T-helper 2 cell (primary cell): ENCODE measurements at places on chromosomes 16 and 17.

- DNase-seq, result no peak
Measured at GRCh38 chr17:13365331-13365730, 236.4 kb downstream of the HS3ST3A1 start.

DNA sequence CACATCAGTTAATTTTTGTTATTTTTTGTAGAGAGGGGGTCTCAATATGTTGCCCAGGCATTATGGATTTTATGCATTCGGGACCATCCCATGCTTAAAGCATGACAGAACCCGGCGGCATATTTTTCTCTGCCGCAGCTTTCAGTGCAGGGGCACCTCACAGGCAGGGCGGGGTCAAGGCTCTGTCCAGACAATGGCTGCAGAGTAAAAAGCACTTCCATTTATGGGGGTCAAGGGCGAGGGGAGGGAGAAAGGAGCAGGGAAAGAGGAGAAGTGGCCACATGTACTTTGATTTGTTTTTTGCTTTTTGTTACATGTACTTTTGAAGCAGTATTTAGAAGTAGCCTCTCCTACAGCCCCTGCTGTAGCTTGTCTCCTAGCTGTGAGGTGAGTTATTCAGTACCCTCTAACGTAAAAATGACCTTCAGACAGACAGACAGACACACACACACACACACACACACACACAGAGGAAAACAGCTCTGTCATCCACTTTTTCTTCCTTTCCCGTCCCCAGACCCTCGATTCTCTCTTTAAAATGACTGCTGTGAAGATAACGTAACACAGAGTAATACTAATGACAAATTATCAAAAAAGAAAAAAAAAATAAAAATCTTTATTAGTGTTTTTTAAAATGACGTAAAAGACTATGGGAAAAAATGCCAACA, 856 bp upstream of the SCPEP1 start:
- no peak for DNase-seq

DNA sequence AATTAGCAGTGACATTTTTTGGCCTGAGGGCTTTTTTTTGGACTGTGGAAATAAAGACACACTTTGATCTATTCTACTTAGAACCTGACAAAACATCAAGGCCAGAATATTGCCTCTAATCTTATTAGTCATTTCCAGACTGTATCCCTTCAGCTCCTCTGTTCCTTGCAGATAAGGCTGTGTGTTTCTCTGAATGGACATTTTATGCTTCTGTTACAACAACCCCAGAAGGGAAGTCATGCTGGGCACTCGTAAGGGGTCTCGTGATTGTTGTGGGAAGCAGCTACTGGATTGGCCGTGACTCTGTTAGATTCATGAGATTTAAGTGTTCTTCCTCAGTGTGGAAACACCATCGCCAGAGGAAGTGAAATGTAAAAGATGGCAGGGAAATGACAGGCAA, 31.6 kb upstream of the HS3ST2 start:
- DNase-seq, result no peak

DNA sequence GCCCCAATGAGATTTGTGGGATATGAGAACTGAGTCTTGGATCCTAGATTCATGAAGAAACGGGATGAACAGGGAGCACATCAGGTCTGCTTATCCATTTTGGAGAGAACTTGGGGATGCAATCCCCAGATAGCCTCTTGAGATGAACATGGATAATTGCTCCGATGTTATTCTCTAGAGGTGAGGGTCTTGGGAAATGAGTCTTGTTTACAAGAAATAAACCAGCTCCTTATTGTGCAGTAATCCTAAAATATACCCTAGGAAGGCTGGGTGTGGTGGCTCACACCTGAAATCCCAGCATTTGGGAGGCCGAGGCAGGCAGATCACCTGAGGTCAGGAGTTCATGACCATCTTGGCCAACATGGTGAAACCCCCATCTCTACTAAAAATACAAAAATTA, at the start of gene OR1D2:
Gene OR1D2, minus strand, starts transcription at position 101 of the 400 bp plus-strand sequence. CDS start 11,426 bp downstream, outside the sequence.
- no peak for DNase-seq

DNA sequence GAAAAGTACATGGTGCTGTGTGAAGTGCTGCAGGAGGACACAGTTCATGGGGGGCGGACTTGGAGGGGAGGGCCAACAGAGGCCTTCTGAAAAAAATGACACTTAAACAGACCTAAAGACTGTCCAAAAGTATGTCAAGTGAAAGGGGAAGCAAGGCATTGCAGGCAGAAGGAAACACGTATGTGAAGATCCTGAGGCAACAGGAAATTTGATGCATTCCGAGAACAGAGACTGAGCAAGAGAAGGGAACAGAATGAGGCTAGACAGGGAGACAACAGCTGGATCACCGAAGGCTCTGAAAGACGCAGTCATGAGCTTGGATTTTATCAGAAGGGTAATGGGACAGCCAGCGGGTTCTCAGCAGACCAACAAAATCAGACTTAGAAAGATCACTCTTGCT, 1.1 kb downstream of the IFT20 start:
- no peak for DNase-seq

DNA sequence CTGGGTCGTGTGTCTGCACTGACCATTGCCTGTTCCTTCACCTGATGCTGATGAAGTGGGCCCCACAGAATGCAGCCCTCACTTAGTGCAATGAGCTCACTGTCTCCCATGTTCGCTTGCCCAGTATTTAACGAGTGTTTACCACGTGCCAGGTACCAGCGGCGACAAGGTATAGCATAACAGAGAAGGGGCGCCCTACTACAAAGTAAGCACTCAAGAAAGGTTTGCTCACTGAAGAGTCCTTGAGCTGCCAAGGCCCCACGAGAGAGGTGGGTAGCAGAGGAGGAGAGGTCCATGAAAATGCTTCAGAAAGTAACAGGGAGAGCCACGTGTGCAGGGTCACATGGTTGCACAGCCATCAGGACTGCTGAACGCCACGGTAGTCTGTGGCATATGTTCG, 230.0 kb downstream of the NTN1 start:
- DNase-seq, result no peak

GRCh38 chr17:3015890-3016289, 47.5 kb downstream of the OR1D5 start:
- DNase-seq, result no peak
